Stimulated activated CD4-positive, alpha-beta T cell treated with anti-CD3 and anti-CD28 coated beads, Interleukin-2, amount 100 ng/mL, for 48 hours (primary cell): ENCODE measurements at places on chromosomes 12 and 14.
A peak's percentile ranks its signal among the peaks of the same experiment; 100 is the strongest.

DNA sequence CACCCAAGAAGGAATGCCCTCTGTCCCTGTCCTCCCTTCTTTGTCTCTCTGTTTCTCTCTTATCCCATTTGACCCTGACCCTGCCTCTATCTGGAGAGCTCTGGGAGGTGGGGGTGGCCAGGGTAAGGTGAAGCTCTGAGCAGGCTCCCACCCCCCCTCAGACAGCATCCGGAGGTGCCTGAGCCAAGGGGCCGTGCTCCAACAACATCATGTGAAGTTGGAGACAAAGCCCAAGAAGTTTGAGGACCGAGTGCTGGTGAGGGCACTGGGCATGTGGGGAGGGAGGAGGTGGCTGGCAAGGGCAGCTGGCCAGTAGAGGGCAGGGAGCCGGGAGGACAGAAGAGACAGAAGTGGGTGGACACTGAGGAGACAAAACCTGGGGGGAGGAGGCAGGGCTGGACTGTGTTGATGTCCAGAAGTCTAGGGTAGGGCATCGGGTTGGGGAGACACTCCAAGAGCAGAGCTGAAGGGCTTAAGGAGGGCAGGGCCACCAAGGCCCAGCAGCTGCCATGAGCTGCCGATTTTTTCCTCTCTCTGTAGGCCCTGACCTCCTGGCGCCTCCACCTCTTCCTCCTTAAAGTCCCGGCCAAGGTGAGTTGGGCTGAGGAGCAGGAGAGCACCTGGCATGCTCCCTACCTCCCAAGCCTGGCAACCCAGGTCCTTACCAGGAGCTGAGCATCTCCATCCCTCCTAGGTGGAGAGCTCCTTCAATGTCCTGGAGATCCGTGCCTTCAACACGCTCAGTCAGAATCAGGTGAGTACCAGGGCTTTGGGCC is 1.9 kb downstream of the CARMIL3 start:
- DNase-seq = no peak

DNA sequence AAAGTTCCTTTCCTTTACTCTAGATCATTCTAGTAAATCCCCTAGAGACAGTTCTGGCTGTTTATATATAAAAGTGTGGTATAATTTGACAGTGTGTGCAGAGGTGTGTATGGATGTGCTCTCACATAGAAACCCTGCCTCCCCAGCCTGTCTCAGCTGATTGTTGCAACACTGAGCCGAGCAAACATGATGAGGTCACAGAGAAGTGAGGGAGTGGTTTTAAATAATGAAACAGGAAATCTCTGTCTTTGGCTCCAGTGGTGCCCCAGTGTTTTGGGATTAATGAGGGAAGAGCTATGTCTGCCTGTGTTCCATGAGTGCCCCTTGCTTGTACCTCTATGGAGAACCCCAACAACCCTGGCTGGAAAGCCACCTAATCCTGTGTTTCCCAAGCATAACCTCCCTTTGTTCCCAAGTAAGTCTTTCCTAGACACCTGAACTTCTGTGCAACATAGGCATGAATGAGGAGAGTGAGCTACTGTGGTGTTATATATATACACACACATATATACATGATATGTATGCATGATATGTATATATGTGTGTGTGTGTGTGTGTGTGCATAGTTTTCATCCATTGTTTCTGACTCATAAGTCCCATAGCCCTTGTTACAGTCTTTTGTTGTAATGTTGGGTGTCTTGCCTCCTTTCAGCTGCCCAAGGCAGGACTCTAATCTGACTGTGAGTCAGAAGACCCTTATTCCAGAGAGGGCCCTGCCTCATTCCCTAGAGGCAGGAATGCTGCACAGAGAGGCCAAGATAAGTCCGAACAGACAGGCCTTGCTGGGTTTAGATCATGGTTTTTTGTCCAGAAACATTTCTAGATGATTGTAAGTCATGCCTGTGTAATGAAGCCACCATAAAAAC is 18.0 kb downstream of the TRAF3 start:
- DNase-seq = no peak

GRCh38 chr12:122474324-122474716 is 26.4 kb downstream of the ZCCHC8 start:
- DNase-seq = no peak

DNA sequence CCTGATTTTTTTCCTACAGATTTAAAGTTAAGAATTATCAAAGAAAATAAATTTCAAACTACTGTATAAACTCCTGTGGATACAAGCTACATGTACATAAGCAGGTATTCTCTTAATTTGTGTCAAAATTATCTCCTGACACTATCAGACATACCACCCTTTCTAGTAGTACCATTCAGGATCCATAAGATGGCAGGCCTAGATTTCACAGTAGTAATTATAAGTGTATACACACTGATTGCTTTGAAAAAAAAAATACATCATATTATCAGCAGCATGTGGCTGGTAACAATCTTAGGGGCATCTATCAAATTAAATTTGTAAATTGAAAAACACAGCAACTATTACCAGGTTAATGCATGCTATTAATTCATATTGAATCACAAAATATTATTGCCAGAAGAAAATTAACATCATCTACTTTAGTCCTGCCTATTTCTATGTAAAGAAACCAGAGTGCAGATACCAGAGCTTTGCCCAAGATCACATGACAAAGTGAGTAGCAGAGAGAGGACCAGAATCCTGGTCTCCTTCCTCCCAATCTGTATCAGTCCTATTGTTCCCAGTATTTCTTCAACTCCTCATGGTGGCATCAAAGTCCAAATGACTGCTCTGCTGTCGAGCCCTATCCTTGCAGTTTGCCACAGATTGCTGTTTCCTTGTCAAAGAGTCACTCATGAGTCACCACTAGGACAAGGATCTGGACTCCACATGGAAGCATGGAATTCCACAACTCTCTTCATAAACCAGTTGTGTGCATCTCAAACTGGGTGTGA is 27.7 kb upstream of the CALM1 start:
- DNase-seq = no peak

DNA sequence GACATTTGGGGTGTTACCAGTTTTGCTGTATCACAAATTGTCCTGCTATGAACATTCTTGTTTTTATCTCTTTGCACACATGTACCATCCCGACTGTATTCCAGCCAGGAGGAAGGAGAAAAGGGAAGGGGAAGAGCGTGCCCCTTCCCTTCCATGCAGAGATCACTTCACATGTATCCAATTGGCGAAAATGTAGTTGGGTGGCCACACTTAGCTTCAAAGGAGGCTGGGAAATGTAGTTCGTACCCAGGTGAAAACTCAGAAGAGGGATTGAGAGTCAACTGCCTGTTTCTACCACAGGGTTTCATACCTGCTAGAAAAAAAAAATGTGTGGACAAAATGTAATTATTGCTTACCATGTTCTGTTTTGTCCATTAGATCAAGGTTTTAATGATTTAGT is 189.1 kb upstream of the PELI2 start:
- DNase-seq = no peak

GRCh38 chr12:46944771-46945170 is 119.0 kb upstream of the SLC38A4 start:
- DNase-seq = no peak

DNA sequence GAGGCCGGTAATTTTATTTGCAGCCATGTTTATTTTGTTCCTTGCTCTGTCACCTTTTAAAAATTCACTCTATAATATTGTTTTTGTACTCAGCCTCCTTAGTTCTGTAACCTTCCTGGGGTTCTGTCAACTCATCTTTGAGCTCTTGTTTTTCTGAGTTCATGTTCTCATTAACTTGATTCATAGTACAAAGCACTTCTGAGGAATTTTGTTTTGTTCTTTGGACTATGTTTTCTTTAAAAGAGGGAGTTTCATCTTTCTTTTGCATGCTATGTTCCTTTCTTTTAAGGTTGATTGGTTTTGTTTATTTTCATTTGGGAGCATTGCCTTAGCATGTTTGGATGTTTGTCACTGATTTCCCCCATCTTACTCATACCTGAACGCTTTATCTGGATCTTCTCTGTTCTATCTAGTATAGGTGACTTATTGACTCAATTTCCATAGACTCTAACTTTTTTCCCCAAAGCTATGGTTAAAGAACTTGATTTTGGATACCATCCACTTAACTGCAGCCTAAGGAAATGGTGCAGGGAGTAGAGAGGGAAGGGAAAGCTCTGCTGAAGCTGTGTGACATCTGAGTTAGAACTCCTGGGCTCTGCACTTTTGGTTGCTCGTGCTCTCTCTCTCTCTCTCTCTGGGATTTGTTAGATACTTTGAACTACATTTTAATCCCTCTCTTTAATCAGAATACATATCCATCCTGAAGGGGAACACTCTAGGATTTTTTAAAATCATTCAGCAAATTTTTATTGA is 268.5 kb downstream of the PAWR start:
- DNase-seq = no peak

DNA sequence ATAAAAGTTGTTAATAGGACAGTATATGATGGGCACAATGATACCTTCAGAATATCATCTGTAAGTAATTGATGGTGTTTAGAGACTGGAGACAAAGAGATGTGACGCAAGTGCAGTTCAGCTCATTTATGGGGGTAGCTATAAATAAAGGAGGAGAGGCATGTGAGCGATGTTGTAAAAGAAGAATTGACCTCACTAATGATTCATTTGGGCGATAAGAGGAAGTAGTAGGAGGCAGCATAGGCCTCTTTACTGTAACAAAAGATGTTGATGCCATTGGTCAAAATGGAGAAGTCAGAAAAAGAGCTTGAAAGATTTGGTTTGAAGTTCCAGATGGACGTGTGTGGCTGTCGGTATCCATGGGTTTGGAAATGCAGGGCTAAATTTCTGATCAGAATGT is 70.0 kb downstream of the FLRT2 start:
- DNase-seq = no peak

DNA sequence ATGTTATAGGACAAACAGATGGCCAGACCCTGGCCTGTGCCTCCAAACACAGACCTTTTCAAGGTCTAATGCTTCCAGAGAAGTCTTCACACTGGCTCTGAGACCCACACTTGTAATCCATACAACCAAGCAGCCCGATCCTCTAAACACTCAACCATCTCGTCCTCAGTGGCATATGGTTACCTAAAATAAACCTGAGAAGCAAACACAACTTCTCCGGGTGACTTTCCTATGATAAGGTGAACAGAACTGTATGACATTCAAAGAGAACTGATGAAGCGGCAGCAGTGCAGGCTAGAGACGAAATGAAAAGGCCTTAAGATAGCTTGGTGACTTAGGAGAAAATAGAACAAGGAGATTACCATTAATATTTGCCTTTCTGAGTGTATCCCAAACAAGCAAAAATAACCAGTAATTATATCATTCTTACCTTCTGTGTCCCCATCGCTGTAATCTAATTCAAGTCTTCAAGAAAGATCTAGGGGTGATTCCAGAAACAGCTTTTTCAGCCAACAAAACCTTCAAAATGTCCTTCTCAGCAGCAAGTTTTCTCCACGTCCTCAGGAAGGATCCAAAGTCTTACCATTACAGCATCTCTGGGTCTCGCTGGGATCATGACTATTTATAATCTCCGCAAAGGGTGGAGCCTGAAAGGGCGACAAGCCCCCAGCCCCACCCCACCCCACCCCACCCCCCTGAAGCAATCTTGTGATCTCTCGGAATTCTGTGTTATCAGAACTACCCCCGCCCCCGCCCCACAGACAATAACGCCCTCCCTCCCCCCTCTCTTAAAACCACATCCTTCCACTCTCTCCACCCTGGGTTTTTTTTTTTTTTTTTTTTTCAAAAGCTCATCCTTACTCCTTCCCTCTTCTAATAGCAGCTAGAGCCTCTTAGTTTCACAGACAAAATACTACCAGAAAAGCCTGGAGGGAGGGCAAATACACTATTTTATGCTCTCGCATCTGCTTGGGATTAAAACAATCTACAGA is at the start of gene SLC2A3:
Gene SLC2A3, minus strand, starts transcription at position 598 of the 992 bp plus-strand sequence. Its CDS starts 153 bp downstream, at position 445.
- peak; percentile 71 for DNase-seq

- DNase-seq = no peak
Observed at GRCh38 chr12:47234576-47235141, 154.9 kb upstream of the AMIGO2 start.

DNA sequence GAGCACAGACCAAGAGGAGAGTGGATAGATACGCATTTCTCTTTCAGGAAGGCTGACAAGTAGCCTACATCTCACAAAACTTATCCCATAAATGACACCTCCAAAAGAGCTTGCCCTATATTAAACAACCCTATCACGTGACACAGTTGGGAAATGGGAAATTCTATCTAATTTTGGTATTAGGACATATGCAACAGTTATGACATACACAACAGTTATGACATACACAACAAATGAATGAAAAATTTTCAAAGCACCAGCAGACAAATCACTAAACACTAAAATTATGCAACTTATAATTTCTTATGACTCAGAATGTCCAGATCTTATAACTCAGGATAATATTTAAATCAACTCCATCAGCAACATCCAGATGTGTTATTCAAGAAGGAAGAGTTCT is 54.1 kb downstream of the DUSP16 start:
- DNase-seq = no peak

DNA sequence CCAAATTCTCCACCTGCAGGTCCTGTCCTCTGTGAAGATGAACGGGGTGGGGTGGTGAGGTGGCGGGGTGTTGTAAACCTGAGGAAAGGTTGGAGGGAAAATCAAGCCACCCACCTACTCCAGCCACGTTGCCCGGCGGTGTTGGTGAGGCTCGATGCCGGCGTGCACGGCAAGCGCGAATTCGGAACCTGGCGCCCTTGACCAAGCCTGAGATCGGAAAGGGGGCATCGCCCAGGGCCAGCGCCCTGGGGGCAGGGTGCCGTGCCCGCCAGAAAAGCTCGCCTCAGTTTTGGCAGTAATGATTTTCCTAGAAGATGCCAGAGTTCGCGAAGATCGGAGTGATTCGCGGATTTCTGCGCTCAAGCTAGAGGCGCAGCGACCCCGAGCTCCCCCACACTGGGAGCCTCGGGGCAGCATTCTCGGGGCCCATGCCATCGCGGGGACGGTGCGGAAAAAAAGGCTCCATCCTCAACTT is 817 bp downstream of the STXBP6 start:
- no peak for DNase-seq

DNA sequence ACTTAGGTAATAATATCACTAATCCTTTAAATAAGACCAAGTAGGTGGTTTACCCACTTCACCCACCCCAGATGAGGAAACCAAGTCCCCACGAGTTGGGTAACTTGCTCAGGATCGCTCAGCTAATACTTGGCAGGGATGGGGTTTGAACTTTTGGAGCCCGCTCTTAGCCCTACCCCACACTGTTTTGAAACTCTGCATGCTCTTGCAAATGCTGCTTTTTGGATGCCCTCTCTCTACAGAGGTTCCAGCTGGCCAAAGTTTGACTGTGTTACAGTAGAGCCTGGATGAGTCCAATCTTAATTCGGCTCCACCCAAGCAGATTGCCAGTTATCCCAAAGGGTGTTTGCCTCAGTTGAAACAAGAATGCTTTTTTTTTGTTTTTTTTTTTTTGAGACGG is 6.8 kb downstream of the PLEKHG3 start:
- DNase-seq = no peak

- no peak for DNase-seq
Observed at GRCh38 chr12:82473111-82473754, 114.9 kb downstream of the METTL25 start.

GRCh38 chr14:96559571-96559970 is 57.4 kb downstream of the PAPOLA start:
- DNase-seq = no peak

DNA sequence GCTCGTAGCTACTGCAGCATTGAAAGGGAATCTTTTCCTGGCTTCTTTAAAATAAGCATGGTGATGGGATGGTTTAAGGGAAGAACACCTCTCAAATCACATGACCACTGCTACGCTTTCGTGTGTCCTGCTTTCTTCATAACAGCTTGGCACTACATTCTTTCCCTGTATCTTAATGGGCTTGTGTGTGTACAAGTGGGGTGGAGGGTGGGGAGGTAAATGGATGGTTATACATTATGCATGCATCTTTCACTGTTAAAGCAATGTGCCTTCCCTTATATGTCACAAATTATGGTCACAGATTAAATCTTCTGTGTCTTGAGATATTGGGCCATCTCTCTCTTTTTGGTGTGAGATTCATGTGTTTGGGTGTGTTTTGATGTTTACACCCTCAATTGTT is 169.4 kb upstream of the GARIN2 start:
- no peak for DNase-seq

- DNase-seq = no peak
Observed at GRCh38 chr12:57025196-57025595, 8.9 kb upstream of the TAC3 start.
